Astrocyte of the spinal cord (primary cell): ENCODE measurements at places on chromosomes 5 and 9.

- DNase-seq: no peak
These were observed 38.8 kb upstream of the BOD1 start for GRCh38 chr5:173655196-173655797.

- DNase-seq: no peak
These were observed 977 bp downstream of the MGAT4B start for GRCh38 chr5:179805529-179806249.

- DNase-seq: no peak
These were observed 3.1 kb upstream of the DMAC1 start for GRCh38 chr9:7802666-7803065.

- DNase-seq: no peak
These were observed 15.2 kb upstream of the UBQLN1 start for GRCh38 chr9:83722726-83723495.

- no peak for DNase-seq
These were observed 107.6 kb downstream of the SYK start for GRCh38 chr9:90909225-90909624.

DNA sequence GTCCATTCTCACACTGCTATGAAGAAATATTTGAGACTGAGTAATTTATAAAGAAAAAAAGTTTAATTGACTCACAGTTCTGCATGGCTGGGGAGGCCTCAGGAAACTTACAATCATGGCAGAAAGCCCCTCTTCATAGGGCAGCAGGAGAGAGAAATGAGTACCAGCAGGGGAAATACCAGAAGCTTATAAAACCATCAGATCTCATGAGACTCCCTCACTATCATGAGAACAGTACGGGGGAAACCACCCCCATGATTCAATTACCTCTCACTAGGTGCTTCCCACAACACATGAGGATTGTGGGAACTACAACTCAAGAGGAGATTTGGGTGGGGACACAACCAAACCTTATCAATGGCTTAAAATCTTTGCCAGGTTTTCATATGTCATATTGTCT is 20.3 kb upstream of the TENT4A start:
- no peak for DNase-seq

- DNase-seq: no peak
These were observed 689 bp downstream of the CNTRL start for GRCh38 chr9:121075251-121076036.

DNA sequence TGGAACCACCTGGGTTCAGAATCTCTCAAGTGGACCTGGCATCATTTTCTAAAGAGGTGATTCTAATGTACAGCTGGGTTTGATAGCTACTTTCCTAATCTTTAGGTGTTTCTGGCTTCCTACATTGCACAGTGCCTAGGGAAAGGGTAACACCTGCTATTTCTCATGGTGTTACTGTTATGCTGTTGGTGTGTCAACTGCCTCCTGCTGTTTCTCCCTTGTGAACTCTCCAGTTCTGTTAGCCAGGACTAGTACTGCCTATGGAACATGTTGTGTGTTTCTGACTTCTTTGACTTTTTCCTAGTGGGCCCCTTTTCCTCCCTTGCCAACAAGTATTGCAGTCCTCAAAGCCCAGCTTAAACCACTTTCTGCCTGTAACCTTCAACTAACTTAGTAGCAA is 5.5 kb downstream of the ARHGEF28 start:
- no peak for DNase-seq

DNA sequence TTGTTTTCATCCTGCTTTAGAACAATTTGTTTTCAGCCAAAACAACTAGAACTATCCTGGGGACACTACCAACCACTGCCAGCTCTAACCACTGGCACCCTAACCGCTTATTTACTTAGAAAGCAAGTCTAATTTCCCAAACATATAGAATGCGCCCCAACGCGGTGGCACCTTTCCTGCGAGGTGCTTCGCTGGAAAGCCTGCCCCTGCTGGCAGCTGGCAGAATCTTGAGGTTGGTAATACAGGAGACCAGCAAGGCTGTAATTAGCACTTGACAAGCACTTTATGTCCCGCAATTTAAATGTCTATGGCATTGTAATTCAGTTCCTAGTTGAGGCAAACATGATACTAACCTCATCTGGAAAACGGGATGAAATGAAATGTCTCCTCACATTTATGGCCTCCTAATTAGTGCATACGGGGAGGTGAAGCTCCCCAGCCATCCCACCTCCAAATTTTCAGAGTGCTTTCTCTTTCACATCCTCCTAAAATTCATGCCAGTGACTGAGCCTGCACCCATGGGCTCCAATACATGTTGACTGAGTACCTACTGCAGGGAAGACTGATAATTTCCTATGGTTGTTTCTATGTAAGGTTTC is 30.4 kb downstream of the GABBR2 start:
- DNase-seq: no peak

DNA sequence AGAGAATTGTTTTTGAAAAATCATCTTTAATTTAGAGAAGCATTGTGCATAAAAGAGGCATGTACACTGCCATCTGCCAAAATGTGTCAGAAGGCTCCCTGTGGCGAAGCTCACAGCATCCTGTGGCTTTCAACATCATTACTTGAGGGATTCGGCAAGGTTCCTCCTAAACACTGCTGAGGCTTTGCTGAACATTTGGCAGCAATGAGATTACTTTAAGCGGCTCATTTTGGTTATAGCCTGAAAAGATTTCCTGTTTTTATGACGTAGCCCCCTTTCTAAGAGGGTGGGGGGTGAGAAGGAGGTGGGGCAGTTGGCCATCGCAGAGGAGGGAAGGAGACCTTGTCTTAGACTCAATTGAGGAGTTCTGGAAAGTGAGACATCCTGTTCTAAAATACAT is 469.4 kb downstream of the RASEF start:
- DNase-seq: peak; percentile 34

- no peak for DNase-seq
These were observed 424.8 kb upstream of the SMC2 start for GRCh38 chr9:103669296-103669695.

DNA sequence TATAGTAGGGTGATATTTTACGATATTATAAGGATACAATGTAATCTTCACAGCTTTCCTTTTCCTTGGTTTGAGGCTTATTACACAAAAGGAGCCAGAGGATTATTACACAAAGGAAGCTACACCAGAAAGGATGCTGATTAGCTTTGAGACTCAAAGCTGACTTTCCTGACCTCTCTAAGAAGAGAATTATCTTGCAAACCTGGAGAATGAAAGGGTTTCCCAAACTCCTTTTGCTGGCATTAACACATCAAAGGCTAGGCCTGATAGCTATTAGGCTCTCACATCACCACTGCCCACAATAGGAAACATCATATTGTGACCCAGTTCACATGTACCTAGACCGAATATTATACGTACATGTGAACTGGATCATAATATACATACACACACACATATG is 34.2 kb upstream of the CHD1 start:
- DNase-seq: no peak

GRCh38 chr5:5198135-5198534 is 58.0 kb downstream of the ADAMTS16 start:
- peak; percentile 29 for DNase-seq

DNA sequence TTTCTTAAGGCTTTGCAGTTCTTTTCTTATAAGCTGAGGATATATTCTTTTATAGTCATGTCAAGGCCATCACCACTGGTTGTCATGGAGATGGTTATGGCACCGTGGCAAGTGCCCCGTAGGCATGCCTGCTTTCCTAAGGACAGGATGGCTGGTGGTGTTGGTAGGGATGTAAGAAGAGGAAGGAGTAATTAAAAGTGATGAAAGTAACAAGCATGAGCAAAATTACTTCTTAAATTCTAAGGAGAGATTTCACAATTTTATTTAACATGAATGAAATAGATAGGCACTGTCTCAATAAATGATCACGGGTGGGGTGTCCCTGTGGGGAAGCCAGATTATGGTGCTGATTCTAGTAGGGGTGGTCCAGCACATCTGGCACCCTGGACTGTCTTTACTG is 290.2 kb upstream of the KLF4 start:
- DNase-seq: no peak

- DNase-seq: no peak
These were observed 2.7 kb upstream of the PURA start for GRCh38 chr5:140111011-140111858.

- DNase-seq: no peak
These were observed 176.1 kb upstream of the MVB12B start for GRCh38 chr9:126150411-126151030.

GRCh38 chr5:125190232-125191087 is 444.0 kb upstream of the ZNF608 start:
- DNase-seq: peak; percentile 26

DNA sequence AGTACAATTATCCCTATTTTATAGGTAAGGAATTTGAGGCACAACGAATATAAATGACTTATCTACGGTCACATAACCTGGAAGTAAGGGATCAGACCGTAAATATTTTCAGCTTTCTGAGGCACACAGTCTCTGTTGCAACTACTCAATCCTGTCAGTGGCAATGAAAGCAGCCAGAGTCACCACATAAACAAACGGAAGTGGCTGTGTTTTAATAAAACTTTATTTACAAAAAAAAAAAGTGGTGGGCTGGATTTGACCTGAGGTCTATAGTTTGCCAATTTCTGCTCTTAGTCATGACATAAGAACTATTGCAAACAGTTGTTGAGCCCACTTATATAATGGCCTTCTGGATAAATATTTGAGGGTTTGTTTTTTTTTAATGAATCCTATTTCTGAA is 29.6 kb downstream of the ZNF366 start:
- DNase-seq: no peak

DNA sequence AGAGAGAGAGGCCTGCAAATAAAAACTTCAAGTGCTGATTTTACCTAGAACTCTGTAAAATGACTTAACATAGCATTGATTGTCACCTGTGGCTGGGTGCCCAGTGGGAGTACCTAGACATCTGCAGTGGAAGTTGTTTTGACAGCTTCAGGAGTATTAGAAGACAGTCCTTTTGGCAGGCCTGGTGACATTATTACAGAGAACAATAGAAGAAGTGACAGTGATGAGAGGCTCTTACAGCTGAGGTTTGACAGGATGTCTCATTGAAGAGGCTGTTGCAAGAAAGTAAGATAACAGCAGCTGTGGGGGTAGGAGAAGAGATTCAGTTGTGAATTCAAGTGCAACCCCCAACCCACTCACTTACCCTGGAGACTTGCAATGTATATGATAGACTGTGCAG is 27.9 kb upstream of the MUSK start:
- DNase-seq: no peak

GRCh38 chr5:31916327-31916726 is 257.8 kb downstream of the GOLPH3 start:
- no peak for DNase-seq

- no peak for DNase-seq
These were observed 41.4 kb upstream of the FAT2 start for GRCh38 chr5:151632524-151632923.
